ENCODE measurements at places on chromosomes 2 and 18.

DNA sequence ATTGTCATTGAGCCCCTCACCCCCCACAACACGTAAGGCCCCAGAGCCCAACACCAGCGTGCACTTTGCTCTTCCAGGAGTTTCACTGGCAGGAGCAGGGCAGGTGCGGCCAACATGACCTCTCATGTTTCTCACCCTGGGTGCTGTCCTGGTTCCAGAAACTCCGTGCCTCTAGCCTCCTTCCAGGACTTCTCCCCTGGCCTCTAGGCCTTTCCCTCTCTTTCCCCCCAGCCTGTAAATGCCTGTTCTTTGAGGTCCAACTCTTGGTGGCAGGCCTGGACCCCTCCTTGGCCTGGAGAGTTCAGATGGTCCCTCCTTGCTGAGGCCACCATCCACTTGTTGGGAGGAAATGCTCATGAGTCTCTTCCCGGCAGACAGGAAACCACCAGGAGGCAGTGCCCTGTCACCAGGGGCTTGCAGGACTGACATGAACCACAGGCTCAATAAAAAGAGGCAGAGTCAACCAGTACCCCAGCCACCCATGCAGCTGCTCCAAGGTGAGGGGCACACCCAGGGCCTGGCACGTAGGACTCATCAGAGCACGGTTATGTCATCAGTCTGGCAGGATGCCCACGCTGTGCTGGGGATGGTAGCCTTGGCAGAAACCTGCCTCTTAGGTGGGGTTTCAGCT, 1.5 kb downstream of the MALL start:
- no peak for DNase-seq

GRCh38 chr2:209525331-209525730, 101.5 kb downstream of the MAP2 start:
- no peak for DNase-seq

GRCh38 chr2:115414466-115414865, 972.0 kb downstream of the DPP10 start:
- no peak for DNase-seq

DNA sequence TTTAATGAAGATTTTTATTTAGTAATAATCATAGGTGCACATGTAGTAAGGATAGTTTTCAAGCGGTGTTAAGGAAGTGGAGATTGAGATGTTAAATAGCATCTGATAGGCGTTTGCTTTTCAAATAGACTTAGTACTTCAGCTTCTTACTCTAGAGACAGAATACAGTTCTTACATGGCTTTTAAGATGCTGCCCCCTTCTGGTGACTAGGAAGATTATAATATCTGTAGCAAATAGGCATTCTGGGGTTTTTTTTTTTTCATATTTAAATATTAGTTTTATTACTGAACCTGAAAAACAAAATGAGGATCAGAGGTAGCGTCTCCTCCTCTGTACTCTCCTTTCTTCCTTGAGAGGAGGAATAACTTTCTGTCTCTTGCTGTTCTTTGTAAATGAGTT, 100.2 kb downstream of the AGAP1 start:
- DNase-seq = peak; percentile 72

DNA sequence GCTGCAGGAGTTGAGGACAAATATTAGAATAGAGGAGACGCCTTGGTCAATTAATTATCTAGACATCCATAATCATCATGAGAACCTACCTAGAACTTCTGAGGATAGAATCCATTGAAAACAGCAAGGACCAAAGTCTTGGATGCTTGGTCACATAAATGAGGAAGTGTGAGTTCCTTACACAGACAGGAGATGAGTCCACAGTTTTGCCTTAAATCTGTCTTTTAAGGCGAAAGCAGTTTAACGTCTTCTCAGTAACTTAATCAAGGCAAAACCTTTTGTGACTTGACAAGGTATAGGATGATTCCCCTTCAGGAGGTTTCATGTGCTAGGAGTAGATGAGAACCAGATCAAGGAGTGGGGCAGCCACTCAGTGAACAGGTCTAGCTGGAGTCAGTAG, 1783.2 kb upstream of the CELF4 start:
- no peak for DNase-seq

DNA sequence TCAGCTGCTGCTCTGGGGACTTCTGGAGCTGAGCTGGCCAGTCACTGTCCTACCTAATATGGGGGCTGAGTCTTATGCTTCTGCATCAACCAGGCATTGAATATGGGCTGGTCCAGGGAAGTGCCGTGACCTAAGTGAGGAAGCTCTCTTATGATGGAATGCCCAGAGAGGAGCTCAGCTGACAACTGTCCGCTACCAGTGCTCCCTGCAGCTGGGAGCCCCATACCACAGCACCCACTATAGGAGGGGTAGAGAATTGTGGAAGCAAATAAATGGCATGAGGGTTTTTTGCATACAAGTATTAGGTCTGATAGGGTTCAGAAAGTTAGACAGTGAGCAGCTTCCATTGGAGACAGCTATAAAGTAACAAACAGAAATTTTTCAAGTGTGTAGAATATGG, 4.5 kb downstream of the TIMM21 start:
- no peak for DNase-seq

DNA sequence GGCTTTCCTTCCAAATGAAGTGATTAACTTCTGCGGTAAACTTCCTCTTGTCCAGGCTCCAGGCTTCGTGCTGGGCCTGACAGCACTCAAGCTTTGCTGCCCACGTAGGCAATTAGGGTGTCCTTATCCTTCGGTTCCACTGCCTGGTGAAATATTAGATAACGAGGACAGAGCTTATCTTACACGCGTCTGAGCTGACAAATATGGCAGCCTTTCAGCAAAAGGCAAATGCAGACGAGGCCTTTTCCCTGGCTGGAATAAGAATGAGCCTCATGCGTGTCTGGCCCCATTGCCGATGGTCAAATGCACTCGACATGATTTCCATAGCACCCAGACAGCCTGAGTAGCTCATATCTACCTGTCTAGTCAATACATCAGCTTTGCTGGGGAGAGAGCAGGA, 141.5 kb downstream of the FAM210A start:
- DNase-seq = no peak

- DNase-seq = no peak
Observed at GRCh38 chr2:71689393-71689792, 236.0 kb downstream of the DYSF start.

DNA sequence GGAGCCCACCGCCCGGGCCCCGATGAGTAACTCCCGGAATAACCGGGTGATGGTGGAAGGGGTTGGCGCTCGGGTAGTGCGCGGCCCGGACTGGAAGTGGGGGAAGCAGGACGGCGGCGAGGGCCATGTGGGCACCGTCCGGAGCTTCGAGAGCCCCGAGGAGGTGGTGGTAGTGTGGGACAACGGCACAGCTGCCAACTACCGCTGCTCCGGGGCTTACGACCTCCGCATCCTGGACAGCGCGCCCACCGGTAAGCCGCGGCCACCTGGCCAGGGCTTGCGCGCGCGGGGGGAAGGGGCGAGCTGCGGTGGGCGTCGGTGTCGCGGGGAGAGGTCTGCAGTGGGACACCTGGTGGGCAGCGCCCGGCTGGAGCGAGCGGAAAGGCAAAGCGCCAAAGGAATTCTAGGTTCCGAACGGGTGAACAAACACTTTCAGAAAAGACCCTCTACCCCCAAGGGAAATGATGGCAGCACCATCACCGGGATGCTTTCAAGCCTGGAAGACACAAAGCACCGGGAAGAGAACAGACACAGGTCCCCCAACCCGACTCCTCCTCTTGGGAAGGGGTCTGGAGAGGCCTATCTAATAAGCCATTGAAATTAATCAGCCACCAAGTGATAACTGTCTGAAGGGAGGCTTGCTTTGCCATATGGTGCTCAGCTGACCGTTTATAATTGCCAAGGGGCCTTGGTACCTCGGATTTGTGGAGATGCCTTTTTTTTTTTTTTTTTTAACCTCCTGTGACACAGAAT, 1.1 kb downstream of the MIB1 start:
- no peak for DNase-seq

- no peak for DNase-seq
Observed at GRCh38 chr2:84815146-84815545, 65.7 kb downstream of the TRABD2A start.

DNA sequence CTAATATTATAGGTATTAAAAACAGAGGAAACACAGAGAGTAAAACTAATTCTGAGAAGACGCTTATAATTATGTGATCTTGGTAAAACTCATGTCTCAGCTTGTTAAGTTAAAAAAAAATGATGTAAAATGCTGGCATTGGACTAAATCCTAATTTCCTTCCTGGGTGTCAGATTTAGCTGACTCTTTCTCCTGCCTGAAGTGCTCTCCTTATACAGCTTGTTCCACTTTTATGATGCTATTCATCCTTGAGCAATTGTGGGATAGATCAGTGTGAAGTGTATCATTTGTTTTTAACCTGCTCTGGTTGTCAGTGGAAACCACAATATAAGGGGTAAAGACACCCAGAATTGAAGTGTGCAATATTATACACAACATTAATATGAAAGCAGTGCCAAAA, 84.9 kb downstream of the EFEMP1 start:
- no peak for DNase-seq

GRCh38 chr2:48114256-48114655, 208.0 kb upstream of the FBXO11 start:
- no peak for DNase-seq

DNA sequence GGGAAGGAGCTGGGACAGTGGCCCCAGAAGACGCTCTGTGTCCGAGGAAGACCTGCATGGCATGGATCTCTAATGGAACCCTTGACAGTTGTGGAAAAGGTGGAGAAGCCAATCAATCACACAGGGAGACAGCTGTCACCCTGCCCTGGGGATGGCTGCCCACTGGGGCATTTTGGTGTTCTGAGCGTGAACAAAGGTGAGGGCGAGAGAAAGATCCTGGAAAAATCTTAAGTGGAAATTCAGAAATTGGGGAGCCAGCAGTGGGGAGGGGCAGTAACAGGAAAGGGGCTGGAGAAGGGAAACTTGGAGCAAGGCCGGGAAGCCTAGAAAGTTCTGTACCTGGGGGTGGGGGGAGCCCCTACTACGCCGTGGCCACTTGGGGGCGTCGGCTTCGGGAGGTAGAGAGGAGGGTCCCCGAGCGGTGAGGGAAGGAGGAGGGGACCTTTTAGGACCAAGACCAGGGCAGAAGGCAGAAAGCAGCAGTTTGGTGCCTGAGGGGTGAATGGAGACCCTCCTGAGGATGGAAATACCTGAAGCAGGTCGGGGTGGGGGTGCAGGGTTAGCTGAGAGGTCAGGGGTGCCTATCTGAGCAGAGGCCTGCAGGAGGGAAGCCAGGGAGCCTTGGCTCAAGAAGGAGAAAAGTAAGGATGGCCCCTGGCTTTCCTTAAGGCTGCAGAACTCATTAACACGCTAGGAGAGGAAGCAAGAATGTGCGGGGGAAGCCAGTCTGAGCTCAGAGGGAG, 30.0 kb downstream of the NGEF start:
- DNase-seq = no peak

DNA sequence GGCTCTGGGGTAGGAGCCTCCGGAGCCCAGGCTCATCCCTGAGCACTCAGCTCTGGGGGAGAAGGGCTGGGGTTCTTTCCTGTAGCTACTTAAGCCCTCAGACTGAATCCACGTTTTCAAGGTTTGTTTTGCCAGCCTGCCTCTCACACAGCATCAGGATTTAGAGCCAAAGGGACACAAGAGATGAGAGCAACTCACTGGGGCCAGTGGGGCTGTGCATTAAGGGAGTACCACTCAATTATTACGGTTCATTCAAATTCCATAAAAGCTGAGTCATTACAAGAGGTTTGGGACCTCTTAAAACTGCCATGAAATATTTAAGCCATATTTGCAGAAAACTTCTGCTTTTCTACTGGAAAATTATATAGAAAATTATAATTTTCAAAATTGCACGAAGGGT, 17.1 kb upstream of the SNED1 start:
- no peak for DNase-seq

GRCh38 chr18:62196980-62197379, 9.9 kb downstream of the RELCH start:
- no peak for DNase-seq

GRCh38 chr2:9326975-9327374, 96.4 kb downstream of the ITGB1BP1 start:
- DNase-seq = peak; percentile 34

GRCh38 chr18:64202210-64202836, 53.4 kb upstream of the LINC00305 start:
- DNase-seq = no peak

- no peak for DNase-seq
Observed at GRCh38 chr2:211429256-211429920, 873.0 kb downstream of the CPS1 start.

DNA sequence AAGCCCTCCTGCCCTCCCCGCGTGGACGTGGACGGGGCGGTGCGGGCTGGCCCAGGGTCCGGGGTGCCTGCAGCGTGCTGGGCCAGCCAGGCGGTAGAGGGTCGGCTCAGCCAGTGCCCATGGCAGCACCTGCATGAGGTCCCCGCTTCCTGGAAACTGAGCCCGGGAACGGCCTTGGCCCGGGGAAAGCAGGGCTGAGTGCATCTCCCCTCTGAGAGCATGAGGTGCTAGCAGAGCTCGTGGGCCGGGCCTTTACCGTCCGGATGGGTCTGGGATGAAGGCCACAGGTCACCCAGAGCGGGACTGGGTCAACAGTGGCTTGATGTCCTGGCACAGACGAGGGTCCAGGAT, 39.8 kb downstream of the TSHZ1 start:
- no peak for DNase-seq

DNA sequence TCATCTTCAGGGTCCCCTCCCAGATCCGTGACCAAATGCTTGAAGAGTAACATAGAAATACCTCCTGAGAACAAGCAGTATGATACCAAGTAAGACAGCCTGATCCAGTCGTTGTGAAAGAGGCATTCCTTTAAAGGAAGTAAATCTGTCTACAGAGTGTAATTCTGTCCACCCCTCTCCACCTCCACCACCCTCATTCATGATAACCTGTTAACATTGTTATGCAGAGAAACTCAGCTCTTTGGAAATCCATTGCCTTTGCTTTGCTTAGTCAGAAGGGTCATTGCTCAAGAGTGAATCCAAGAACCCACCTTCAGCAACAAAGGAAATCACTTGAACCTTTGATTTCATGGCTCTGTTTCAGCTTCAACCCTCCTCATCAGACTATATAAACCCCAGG, 155.6 kb downstream of the CYP26B1 start:
- no peak for DNase-seq

- no peak for DNase-seq
Observed at GRCh38 chr18:65235966-65236624, 514.7 kb upstream of the CDH7 start.

DNA sequence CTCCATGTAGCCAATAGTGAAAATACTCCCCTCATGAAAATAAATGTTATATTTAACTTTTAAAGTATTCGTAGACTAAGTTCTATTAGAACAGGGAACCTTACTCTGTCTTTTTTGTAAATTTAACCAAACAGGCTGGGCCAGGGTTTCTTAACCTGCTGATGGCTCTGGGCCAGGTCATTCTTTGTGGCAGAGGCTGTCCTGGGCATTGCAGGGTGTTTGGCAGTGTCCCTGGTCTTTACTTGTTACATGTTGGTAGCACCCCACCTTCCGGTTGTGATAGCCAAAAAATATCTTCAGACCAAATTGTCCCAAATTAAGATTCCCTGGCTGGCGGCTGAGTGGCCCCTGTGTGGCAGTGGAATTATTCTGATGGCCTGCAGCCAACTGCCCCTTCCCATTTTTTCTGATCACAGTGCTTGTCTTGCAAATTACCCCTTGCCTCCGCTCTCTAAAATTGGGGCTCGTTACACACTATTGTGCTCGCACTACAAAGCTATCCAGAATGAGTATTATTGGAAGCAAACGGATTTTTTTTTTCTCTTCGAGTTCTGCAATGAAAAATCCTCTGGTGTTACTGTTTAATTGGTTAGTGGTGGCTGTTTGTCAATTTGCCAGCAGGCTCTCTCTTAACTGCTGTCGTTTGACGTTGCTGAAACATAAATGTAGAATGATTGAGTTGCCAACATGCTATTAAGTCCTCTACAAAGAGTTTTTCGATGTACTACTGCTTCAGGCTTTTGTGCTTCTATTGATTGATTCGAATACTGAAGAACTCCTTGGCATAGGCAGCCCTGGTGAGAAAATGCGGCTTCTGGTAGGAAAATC, 216.9 kb downstream of the SH3RF3 start:
- no peak for DNase-seq

- no peak for DNase-seq
Observed at GRCh38 chr18:68480196-68480595, 234.7 kb downstream of the TMX3 start.
